Esophagus squamous epithelium (tissue), 5 donors: ENCODE measurements at places on chromosomes 1 and 21.

- no peak for DNase-seq
These were observed 218.1 kb downstream of the FMN2 start for GRCh38 chr1:240309769-240310168.

GRCh38 chr1:177106614-177107365, 57.7 kb downstream of the ASTN1 start:
- no peak for DNase-seq

- no peak for DNase-seq
These were observed 29.0 kb upstream of the TMEM51 start for GRCh38 chr1:15124362-15125100.

- DNase-seq, result no peak
These were observed 77.2 kb downstream of the DDAH1 start for GRCh38 chr1:85387781-85388180.

DNA sequence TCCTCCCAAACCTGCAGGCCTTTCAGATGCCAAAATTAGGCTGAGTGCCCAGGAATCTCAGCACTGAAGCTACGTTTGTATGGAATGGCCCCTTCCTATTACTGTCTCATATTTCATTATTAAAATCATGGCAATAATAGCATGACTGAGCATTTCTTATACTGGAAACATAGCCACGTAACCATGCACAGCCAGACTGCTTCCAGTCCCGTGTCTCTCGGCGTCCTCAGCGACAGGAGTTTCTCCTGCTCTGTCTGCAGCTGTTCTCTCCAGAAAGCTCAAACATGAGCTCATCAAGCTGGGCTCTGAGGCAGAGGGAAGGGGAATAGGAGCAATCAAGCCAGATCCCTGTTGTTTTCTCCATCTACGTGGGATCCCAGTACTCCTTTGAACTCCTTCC, 104.0 kb downstream of the CDC7 start:
- DNase-seq, result no peak

DNA sequence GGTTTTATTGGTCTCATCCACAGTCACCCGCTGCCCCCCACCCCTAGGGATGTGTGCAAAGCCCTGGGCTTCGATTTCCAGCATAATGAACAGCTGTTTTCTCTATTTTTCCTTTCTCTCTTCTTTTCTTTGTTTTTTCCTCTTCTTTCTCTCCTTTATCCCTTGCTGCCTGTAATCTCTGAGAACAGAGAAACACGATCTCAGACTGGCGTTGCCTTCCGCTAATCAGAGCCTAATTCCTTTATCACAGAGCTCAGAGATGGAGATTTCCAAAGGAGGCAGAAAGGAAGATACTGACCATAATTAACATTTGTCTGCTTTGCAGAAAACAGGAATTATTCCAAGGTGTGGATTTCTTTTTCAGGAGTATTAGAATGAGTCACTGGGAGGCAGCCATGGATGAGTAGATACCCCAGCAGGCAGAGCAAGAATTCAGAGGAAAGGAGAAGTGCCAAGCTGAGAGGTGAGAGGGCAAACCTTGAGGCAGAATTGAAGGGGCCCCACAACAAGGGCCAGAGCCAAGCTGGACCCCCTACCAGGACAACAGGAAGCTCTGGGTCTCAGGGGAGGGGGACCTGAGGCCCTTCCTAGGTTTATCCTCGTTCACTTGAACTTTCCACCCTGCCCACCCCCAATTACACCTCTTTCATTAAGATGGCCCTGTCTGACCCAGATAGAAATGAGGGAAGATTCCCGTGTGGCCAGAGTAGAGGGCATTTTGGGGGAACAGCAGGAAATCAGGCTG, 33.3 kb downstream of the MATN1 start:
- no peak for DNase-seq

GRCh38 chr1:92031281-92032110, 1.7 kb downstream of the EPHX4 start:
- no peak for DNase-seq

GRCh38 chr1:109383854-109384253, 13.9 kb downstream of the SORT1 start:
- DNase-seq, result no peak

DNA sequence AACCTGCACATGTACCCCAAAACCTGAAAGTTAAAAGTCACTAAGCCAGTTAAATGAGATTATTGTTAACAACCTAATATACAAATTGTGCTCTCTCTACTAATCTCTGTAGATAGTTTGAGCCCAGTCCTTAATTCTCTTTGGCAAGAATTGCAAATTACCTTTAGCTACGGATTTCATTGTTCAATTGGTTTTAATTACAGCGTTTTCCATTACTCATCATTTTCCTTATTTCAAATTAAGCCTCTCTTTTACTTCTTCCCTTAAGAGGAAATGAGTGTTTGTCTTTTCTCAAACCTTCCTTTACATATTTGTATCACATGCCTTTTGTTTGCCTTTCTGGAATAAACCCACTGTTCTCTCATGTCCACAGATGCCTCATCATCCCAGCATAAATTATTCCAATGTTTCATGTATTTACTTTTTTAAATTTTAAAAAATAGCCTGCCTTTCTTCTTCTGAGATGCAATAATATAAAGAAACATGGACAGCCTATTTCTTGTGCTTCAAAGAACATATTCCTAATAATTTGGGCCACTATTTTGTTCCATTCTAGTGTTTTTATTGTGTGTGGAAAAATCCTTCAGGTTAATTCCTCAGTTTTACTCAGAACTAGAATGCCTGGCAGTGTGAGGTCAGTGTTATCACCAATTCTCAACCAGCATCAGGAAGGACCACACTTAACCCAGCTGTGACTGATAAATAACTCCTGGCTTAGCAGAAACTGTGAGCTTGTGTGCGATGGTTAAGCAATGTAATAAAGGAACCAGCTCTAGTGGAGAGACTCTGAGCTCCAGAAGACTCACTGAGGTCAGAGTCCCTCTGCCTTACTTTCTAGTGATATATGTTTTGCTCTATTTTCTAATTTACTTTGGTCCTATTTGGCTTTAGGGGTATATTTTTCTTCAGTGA, 600.5 kb downstream of the LTN1 start:
- no peak for DNase-seq

- DNase-seq, result no peak
These were observed 94.9 kb downstream of the MRPL39 start for GRCh38 chr21:25512095-25513081.

DNA sequence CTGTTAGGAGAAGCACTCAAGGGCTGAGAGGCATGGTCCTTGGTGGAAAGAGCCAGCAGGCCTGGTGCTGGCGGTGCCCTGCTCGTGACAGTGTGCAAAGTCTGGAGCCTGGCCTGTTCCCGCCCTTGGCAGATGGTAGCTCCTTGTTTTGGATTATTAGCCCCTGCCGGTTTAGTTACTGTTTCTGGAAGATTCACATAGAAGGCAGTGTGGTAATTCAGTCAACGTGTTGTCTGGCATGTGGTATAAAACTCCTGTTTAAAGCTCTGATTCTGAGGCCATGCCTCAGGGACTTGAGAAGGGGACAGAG, 6.8 kb downstream of the PKNOX1 start:
- no peak for DNase-seq

- DNase-seq, result no peak
These were observed 14.2 kb upstream of the PLEKHA6 start for GRCh38 chr1:204373911-204374310.

GRCh38 chr1:6299557-6300165, 38.8 kb upstream of the GPR153 start:
- no peak for DNase-seq

DNA sequence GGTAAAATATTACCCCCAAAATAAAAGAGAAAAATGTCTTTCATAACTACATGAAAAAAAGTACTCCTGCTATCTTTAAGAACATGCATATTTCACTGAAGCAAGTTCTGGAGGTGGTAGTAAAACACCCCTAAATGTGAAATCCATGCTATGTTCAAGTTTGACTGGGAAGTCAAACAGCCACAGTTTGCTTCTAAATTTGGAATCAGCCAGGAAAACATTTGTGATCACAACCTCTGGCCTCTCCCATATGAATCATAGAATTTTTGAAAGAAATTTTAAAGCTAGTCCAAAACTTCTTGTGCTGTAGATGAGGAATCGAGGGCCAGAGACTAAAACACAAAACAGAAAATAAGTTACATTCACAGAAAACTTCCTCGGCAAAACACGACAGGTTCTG, 6.6 kb downstream of the SORT1 start:
- no peak for DNase-seq

GRCh38 chr21:45060089-45060488, 14.3 kb upstream of the ADARB1 start:
- no peak for DNase-seq

DNA sequence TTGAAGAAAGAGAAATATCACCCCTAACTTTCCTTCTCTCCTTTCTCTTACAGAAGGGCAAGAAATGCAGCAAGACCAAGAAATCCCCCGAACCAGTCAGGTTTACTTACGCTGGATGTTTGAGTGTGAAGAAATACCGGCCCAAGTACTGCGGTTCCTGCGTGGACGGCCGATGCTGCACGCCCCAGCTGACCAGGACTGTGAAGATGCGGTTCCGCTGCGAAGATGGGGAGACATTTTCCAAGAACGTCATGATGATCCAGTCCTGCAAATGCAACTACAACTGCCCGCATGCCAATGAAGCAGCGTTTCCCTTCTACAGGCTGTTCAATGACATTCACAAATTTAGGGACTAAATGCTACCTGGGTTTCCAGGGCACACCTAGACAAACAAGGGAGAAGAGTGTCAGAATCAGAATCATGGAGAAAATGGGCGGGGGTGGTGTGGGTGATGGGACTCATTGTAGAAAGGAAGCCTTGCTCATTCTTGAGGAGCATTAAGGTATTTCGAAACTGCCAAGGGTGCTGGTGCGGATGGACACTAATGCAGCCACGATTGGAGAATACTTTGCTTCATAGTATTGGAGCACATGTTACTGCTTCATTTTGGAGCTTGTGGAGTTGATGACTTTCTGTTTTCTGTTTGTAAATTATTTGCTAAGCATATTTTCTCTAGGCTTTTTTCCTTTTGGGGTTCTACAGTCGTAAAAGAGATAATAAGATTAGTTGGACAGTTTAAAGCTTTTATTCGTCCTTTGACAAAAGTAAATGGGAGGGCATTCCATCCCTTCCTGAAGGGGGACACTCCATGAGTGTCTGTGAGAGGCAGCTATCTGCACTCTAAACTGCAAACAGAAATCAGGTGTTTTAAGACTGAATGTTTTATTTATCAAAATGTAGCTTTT, 2.4 kb downstream of the CCN1 start:
- no peak for DNase-seq

DNA sequence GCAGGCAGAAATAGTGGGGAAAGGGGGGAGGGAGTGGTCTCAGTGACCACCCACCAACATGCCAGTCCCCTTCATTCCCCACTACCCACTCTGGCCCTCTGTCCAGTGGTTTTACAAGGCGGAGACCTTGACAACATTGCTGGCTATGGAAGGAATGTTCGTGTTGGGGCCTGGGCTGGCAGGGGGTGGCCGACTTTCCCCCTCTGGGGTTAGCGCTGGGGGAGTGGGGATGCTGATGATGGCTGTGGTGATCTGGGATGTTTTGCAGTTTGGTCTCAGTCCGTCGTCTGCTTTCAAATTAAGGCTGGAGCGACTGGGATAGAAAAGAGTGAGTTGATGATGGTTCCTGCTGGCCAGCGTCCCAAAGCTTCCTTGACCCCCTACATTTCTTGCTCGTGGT, 20.3 kb downstream of the DDX20 start:
- no peak for DNase-seq
